AG20443 (cell line): ENCODE measurements at places on chromosomes 5 and 9.

- DNase-seq = peak; percentile 94
These were observed 19.3 kb downstream of the ORM2 start for GRCh38 chr9:114348906-114349482.

DNA sequence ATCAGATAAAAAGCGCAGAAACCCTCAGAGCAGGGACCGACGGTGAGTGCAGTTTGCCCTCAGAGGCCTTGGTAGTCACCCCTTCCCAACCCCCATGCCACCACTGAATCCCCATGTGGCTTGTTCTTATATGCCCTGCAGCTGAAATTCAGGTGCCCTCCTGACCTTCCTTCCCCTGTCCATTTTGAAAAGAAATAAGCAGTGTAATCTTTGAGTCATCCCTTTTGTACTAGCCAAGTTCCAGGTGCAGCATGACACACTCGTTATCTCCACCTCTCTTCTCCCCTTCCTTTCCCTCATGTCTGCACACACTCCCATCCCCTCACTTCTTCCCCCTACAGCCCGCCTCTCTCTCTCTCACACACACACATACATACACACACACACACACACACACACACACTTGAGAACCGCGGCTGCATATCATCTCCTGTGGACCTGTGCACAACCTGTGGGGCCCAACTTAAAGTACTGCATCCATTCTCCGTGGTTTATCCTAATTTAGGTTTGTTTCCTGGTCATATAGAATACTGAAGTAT is 53.1 kb downstream of the SYK start:
- DNase-seq = no peak

GRCh38 chr5:55533521-55534435 is 986 bp downstream of the PLPP1 start:
- peak; percentile 12 for DNase-seq

- DNase-seq = no peak
These were observed 115.2 kb upstream of the CXCL14 start for GRCh38 chr5:135694012-135694411.

DNA sequence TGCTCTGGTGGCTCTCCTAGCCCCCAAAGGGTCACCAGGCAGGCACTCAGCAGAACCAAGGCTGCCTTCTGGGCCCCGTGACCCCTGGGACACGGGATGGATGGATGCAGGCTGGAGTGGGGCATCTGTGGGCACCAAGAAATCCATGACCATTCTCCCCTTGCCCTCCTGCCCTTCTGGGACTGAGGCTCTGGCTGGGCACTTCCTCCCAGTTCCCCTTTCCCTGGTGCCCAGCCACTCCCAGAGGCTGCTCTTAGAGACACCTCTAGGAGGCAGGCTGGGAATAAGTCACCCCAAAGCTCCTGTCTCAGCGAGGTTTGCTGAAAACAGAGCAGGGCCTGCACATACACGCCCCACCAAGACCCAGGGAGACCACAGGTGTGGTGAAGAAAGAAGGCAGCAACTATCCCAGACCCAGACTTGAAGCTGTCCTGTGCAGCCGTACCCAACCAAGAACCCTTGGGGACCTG is 943 bp downstream of the STING1 start:
- DNase-seq = peak; percentile 58

DNA sequence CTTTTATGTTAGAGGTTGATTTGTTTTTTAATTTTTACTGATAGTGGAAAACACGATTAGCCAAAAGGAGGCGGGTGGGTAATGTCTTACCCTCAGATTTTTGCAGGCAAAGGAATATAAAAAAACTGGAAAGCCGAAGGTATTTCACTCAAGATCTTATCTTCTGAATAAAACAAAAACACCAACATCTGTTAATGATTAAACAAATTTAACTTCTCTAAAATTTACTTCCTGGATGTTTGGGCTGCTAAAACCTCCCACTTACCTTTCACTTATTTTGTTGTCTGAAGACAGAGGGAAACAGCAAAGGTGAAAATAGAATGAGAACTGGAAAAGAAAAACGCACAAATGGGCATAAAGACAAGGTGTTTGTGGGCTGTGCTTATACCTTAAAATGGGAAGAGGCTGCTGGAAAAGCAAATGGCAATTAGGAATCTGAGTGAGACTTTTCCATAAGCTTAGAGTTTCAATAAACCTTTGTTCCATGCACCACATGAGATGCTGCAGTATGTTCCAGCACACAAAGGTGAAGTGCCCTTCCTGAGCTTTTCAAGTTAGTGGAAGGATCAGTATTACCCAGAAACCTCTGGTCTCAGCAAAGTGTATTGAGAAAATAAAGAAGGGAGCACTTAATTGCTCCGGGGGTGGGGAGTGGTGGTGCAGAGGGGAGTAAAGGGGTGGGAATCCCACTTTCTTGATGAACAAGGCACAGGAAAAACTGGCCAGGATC is 298.3 kb downstream of the BNC2 start:
- DNase-seq = no peak

GRCh38 chr5:175731172-175731571 is 73.3 kb downstream of the HRH2 start:
- no peak for DNase-seq

DNA sequence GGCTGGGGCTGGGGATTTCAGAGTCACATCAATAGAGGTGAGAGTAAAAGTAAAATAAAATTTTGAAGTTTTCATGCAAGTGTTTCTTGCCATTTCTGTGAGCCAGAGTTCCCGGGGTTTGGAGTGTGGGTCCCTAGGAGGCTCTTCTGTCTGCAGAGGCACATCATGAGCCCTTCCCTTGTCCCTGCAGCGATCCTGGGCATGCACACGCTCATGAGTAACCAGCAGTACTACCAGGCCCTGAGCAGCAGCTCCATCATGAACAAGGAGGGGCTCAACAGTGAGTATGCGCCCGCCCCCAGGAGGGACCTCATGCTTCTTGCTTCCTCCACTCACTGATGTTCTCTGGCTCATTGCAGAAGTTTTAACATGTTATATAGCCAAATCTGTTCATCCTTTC is 61.1 kb downstream of the TMOD1 start:
- DNase-seq = no peak

- DNase-seq = peak; percentile 90
These were observed 190.5 kb downstream of the TTLL11 start for GRCh38 chr9:121902461-121903135.

DNA sequence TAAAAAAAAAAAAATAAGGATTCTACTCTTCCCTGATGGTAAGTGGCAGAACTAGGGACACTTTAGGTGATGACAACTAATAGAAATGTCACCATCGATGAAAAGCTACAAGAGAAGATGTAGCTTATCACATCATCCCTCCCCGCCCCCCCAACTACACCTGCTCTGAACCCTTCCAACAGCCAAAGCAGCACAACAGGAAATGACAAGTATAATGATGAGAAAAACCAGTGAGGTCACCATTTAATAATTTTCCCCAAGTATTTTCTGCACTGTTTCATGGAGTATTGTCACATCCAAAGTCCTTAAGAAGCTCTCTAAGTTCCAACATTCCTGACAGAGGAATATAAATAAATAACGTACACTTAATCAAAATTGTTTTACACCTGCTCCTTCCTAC is 221.4 kb downstream of the EFNA5 start:
- DNase-seq = no peak

DNA sequence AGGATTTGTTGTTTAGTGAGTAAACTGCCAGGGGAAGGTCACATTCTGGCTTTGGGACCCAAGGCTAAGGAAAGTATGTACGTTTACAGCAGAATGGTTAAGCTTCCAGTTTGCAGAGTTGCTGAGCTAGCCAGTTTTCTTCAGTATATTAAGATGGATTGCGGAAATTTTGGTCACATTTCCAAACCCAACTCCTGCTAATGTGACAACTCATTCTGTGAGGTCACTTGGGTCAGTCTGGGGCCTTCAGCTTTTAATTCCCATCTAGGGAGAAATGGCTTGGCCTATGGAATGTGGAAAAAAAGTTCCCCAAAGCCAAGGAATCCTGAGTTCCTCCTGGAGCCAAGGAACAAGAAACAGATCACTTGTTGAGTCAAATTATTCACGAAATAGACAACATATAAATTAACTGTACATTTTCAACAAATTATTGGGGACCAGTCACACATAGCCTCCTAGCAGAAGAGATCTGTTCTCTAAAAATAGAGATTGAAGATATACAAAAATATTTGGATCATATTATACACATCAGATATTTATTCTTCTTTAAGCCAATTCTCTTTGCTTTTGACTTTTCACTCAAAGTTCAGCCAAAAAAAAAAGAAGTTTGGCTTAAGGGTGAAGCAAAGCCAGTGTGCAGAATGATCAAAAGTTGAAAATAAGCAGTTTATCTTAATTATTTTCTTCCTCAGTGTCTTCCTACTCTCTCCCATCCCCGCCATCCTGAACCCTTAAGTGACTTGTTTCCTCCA is 8.8 kb downstream of the KCNV2 start:
- no peak for DNase-seq

GRCh38 chr5:14229181-14229580 is 86.0 kb downstream of the TRIO start:
- no peak for DNase-seq

GRCh38 chr9:126301985-126302603 is 24.5 kb upstream of the MVB12B start:
- DNase-seq = peak; percentile 88

DNA sequence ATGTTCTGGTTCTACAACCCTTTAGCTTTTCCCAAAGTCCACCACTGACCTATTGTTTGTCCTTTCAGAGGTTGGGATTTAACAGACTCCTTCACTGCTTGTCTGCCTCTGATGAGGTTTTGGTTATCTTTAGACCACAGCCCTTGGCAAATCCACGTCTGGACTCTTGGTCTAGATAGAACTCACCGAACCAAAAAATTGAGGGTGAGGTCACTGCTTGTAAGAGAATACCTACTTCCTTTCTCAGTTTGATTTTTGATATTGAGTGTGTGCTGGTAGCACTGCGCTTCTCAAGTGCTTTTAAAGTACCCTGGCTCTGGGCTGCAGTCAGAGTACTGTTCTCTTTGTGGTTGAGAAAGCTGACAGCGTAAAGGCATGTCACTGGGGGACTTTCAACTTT is 61.7 kb downstream of the JMY start:
- no peak for DNase-seq

DNA sequence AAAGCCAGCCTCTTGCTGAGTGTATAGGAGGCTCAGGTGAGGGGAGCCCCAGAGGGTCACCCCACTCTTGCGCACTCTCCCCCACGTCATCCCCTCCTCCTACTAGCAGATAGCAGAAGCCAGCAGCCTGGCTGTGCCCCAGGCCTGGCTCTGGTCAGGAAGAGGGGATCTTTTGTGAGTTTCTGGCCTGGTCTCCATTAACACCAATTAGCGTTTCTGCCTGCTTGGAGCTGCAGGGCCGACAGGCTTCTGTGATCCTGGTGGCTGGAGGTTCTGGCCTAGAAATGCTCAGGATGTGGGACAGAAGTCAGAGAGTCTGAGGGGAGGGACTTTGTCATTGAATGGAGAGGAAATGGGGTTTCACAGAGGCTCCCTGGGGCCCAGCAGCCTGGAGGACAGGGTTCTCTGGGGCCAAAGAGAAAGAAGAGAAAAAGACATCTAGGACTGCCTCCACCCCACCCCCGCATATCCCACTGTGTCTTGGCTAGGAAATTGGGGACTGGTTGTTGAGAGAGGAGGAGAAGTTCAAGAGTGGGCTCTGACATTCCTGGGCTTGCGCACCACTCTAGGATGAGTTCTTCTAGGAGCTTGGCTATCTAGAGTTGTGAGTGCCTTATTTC is 47.5 kb upstream of the ARAP3 start:
- no peak for DNase-seq

DNA sequence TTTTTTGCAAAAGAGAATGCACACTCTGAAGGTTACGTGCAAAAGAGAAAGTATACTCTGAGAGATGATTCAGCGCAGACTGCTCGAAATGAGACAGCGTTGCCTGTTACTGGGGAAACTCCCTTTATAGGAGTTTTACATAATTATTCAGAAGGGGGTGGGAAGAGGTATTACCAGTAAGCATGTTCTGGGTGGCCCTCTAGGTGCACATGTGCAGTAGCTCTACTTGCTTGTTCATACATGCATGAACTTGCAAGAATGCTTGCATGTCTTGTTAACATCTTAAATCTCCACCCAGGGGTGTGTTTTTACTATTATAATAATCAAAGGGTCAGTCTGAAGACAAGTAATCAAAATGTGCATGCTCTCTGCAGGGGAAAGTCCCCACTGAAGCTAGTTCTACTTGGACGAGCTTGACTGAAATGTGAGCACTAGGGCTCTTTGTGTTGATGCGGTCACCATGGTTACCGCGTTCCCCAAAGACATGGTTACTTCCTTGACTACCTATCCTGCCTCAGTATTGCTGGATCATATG is 75.5 kb downstream of the SGCD start:
- DNase-seq = no peak

DNA sequence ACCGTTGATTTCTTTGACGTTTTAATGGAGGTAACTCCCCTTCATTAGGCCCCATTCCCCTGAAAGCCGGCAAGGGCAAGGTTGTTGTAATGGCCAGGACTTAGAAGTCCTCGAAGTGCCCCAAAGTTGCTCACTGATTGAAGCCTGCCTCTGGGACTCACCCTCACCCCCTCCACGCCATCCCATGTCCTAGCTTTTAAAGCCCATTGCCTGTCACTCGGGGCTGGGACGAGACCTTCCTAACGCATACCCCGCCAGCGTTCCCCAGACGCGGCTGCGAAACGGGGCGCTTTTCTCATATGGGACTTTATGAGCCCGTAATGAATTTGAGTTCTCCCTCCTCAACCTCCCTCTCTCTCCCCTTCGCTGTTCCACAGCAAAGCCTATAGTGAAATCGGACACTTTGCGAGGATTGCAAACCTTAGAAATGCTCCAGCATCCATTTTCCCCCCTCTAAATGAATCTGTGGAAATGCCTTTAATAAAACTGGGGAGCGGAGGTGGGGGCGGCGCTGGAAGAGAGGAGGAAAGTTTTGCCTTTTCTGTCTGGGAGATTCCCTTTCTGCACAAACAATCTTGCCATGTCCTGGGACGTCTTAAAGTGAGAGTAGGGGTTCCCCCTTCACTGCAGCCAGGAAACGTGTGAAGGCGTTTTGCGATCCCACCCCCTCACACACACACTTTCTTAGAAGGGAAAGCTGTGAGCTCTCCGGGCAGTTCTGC is 1.5 kb downstream of the PAPPA start:
- DNase-seq = peak; percentile 28

DNA sequence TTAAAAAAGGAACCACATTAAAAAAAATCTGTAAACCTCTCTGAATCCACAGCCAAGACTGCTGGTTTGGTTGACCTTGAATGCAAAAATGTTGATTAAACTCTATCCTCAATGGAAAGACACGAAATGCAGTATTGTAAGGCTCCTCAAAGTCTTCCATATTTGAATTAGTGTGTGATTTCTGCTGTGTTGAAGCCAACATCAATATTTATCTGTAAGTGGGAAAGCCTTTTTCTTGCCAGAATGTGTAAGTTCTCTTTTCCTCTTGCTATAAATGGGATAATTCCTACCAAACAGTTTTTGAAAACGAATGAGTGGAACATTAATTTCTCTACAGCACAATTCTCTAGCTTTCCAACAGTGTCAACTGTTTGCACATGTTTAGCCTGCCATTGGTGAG is 422.1 kb upstream of the TNC start:
- no peak for DNase-seq

- no peak for DNase-seq
These were observed 49.1 kb downstream of the SEMA4D start for GRCh38 chr9:89448821-89449220.

DNA sequence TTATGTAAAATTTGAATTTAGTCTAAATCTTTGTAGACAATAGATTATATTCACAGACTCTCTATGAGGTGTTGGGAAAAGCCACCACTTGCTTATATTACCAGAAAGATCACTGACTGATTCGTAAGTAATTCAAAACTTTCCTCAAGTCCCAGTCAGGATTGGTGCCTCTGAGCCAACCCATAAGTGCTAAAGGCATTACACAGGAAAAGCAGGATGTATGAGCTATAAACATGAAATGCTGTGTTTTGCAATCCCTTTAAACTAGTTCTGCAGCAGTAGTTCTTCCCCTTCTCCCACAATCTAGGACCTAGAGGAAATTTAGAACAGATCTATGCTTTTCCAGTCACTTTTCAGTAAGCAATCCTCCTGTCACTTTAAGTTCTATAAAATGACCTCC is 48.0 kb downstream of the SHLD3 start:
- peak; percentile 39 for DNase-seq
